ENCODE measurements at places on chromosomes 4 and X.

DNA sequence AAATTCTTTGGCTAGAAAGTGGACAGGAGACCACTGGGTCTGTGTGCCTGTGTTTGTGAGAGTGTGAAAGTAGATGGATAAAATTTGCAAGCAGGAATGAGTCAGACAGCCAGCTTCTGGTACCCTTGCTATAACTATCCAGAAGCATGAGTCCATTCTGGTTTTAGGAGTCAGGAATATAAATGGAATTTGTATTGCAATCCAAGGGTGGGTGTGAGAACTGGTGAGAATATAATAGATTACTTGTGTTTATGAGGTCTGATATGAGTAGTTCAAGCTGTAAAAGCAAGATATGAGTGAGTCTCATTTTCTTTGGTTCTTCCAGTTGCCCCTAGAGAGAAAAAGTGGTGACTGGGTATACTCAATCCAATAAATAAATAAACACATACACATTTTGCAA lies 212.7 kb upstream of the TAPT1 start:
- no peak for DNase-seq

DNA sequence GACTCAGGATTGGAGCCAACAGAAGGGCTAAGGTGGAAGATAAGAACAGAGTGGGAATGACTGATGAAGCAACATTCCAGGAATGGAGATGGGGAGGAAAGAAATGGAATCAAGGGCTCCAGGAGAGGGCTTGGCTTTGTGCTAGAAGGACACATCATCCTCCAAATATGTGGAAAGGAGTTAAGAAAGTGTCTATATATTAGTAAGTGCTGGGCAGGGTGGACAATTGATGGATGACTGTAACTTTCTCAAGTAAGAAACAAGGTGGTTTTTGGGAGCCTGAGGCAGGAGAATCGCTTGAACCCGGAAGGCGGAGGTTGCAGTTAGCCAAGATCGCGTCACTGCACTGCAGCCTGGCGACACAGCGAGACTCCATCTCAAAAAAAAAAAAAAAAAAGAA lies 71.6 kb upstream of the NFKB1 start:
- no peak for DNase-seq

GRCh38 chrX:49000636-49001035 lies 1.4 kb downstream of the GRIPAP1 start:
- no peak for DNase-seq

GRCh38 chr4:7630568-7631287 lies 196.0 kb upstream of the PSAPL1 start:
- DNase-seq, result no peak

DNA sequence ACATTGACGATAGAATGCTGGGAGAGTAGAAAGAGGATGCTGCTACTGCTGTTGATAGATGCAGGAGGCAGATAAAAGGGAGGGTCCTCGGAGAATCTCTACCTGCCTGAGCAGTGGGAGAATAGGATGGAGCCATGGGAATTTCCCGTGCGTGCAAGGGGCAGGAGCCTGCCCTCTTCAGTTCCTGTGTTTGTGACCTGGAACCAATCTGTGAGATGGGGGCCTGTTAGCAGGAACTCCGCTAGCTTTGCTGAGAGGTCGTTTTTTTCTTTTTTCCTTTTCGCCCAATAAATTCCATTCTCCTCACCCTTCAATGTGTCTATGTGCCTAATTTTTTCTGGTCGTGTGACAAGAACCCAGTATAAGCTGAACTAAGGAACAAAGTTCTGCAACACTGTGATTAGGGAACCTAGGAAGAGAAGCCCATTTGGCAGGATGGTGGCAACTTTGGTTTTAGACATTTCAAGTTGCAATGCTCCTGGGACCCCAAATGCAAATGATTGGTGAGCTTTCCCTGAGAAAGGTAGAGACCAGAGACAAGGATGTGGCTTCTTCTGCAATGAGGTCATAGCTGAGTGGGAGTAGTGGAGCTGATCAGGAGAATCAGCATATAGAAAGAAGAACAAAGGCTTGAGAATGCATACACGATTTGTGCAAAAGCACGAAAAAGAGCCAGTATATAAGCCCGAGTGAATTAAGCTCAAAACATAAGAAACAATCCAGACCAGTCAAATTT lies 23.9 kb downstream of the SLC39A8 start:
- no peak for DNase-seq

Measured in memory B cell (primary cell).